ENCODE measurements at places on chromosomes 3 and 15.

DNA sequence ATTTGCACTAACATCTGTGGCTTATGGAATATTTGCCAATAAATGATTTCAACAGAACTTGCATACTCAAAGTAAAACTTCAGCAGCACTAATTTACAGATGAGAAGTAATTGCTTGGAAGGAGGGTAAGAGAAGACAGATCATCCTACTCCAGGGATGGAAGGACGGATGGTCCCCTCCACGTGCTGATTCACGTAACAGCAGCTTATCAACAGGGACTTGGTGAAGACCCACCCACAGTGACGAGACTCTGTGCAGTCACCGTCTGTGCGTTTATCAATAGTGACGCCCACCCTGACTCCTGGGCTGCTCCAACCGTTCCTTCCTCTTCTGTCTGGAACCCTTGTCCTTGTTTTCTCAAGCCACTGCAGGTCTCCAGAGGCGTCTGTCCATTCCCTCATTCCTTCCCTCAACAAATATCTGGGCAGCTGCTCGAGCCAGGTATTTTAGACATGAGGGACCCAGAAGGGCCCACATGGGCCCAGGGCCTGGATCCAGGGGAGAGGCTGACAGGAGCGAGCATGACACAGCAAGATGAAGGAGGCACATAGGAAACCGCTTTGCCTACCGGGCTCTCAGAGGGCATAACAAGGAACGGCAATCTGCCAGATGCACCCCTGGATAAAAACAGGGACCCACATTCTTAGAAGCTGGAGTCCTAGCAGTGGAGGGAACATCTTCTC, 33.3 kb downstream of the PCSK6 start:
- DNase-seq, result no peak

DNA sequence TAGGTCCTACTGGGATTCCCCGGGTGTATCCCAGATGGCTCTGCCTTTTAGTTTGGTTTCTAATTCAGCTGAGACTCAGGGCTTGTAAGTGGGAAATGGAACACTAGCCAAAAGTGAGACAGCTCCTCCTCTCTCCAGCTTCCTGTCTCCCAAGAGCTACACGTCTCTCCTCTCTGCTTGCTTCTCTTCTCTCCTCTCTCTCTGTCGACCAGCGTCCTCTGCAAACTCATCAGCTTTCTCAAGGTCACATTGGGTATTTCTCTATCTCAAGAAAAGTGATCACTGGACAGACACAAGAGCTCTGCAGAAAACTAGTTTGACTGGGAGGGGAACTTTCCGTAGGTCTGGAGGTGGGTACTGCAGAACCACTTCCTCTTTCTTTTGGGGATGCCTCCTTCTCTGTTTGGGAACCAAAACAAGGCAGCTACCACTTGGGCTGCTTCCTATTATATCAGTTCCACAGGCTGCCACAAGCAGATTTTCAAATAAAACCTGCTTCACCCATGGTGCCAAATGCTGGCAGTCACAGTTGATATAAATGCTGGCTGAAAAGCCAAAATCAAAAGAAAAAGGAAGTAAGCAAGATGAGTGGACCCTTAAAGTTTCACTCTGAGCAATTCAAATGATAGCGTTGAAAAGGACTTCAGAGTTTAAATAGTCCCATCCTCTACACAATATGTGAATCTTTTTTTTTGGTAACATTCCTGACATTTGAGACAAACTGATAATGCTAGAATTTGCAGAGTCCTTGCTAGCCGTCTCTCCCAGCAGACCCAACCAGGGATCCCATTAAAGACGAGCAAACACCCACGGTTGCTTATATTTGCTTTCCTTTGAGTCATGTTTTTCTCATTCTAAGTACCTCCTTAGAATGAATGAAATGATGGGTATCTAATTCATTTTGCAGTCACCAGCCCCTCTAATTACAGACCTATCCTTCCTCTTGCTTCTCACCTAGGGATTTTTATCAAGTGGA, 7.2 kb upstream of the DYNC1LI1 start:
- DNase-seq, result no peak

GRCh38 chr3:39290255-39290654, 10.4 kb upstream of the CX3CR1 start:
- DNase-seq, result no peak

- peak; percentile 10 for DNase-seq
Observed at GRCh38 chr15:100873029-100873677, 6.5 kb upstream of the ALDH1A3 start.

DNA sequence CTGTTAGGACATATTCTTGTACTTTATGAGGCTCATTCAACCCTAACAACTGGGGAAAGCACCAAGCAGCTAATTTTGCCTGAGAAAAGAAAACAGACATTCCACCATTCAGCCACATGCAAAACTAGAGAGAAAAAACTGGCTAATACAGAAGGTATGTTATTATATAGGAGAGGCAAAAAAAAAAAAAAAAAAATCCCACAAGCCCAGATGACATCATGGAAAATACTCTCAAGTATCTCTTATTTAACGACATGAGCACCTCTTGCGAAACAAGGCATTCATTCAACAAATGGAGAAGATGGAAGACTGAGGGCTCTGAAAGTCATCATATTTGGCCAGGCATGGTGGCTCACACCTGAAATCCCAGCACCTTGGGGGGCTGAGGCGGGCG, 61.5 kb downstream of the PRICKLE2 start:
- DNase-seq, result no peak

- no peak for DNase-seq
Observed at GRCh38 chr15:87689716-87690115, 566.8 kb downstream of the NTRK3 start.

DNA sequence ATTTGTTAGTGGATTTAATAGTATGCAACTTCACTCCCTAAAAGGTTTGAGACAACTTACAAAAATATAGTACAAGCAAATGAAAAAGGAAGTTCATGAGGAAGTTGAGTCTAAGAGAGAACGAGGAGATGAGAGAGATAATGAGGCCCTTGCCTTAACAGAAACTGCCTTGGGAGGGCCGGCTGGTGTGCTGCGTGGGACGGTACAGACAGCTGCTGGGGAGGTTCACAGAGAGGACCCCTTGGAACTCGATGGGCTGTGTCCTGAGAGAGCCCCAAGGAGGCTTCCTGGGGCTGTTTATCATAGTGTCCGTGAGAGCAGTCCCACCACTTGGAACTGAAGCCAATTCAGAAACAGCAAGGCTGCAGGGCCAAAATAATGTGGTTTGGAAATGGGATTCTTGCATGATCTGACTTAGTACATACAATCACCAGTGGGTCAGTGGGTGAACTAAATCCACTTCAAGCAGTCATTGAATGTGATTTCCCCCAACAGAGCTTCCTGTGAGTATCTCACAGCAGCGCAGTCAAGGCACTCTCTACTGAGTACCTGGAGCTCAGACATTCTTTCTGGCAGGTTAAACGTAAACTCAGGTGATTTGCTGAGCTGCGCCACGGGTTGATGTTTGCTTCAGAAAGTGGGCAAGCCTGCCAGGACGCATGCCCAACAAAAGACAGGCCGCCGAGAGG, 90.8 kb downstream of the CRTC3 start:
- no peak for DNase-seq

- DNase-seq, result no peak
Observed at GRCh38 chr3:143070977-143071551, 48.5 kb upstream of the CHST2 start.

DNA sequence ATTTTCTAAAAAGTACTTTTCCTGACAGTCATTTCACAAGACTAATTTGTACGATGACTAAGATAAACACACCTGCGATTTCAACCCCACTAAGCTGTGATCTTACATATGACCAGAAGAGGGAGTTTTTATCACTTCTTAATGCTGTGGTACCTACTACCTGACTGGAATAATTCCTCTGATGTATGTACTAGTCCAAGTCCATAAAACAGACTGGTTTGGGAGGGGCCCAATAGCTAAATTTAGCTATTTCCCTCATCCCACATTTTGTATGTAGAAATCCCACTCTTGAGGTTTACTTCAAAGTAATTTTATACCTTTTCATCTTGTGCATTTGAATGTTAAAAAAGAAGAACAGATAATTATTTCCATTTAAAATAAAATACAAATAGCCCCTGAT, 49.7 kb upstream of the SCAANT1 start:
- no peak for DNase-seq

Measured in activated T-helper 1 cell treated with anti-CD3 and anti-CD28 coated beads, Interleukin-2, amount 50 U/mL, for 16 hours (primary cell).